NCI-H82 (cell line): ENCODE measurements at places on chromosomes 13 and 19.
A peak's percentile ranks its signal among the peaks of the same experiment; 100 is the strongest.

- no peak for DNase-seq
Measured at GRCh38 chr13:80278706-80279105, 62.2 kb downstream of the SPRY2 start.

DNA sequence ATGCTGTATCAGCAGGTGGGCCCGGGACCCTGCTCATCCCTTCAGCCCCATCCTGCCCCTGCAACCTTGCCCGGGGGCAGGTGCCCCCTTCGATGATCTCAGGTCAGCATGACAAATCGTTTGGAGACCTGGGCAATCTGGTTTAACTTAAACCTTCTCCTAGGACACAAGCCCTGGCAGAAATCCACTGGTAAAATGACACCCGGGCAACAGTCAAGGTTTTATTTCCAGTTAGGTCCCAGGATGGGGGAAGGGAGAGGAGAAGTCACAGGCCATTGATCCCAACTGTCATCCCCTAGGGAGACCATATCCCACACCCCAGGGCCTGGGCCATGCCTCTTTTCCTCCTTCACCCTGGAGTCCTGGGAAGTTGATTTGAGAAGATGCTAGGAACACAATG, 1.8 kb upstream of the PLIN5 start:
- DNase-seq = no peak

GRCh38 chr19:30691819-30692166, 319.6 kb downstream of the ZNF536 start:
- no peak for DNase-seq

- DNase-seq = peak; percentile 94
Measured at GRCh38 chr19:46495786-46496099, at the start of gene PNMA8B. PNMA8B (minus strand) TSS chr19:46495867; CDS start chr19:46495465, 402 bp downstream.

GRCh38 chr13:75938811-75939560, 302.9 kb downstream of the LMO7 start:
- DNase-seq = no peak

GRCh38 chr19:30228113-30228834, 143.9 kb upstream of the ZNF536 start:
- peak; percentile 62 for DNase-seq

DNA sequence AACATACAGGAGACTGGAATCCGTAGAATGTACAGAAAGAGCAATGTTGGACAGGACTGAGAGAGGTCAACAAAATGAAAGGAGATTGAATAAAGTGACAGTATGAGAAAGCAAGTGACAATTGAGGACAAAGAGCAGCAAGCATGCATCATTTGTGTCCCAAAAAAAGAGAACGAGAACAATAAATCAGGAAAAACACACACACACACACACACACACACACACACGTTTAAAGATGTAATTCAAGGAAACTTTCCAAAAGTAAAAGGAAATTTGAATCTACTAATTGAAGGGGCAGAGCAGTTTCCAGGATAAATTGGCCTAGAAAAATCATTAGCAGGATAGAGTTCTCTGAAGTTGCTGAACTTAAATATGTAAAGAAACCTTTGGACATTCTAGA, 16.9 kb downstream of the DPY19L3 start:
- no peak for DNase-seq

GRCh38 chr13:36057041-36057440, 74.1 kb downstream of the DCLK1 start:
- no peak for DNase-seq

GRCh38 chr13:30572859-30573275, 44.9 kb upstream of the USPL1 start:
- DNase-seq = no peak

DNA sequence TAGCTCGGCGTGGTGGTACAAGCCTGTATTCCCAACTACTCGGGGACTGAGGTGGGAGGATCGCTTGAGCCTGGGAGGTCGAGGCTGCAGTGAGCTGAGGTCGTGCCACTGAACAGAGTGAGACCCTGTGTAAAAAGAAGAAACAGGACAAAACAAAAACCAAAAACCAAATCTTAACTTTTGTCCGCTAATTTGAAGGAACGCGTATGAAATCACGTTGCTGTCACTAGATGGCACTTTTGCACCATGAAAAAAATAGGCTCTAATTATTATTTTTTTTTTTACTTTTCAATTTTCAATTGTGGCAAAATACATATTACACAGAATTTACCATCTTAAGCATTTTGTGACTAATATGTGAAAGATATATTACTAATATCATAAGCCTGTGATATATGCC, 17.6 kb upstream of the ZNF835 start:
- no peak for DNase-seq

DNA sequence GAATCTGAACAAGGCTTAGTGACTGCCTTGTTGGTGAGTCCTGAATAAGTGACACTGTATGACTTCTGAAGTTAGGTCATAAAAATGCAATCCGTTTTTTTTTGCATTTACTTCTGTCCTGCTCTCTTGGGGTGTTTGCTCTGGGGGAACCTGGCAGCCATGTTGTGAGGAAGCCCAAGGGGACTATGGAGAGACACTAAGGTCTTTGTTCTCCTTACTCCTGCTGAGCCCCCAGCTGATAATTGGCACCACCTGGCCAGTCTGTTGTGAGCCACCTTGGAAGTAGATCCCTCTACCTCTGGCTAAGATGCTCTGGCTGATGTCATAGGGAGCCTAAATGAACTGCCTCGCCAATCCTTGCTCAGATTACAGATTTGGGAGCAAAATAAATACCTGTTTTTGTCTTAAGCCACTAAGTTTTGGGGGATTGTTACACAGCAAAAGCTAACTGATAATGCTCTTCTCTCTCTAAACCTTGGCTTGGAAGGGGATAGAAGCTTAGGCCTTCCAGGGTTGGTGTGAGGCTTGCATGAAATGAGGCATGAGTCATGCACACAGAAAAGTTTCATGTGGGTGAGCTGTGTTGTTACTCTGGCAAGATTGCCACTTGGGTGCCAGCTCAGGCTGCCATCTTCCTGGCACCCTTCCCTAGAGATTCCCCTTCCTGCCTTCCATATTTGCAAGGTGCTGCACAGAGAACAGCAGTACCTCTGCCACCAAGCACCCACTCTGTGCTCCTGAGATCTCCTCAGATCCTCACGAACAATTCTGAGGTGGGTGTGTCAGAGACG, 10.1 kb downstream of the TUBB4A start:
- DNase-seq = no peak
